M059J (cell line): ENCODE measurements at places on chromosomes 13 and 19. TPM values are rescaled to one million over a fixed set of nuclear protein-coding genes. Genes with fewer than 3 reads are reported as not detected.

DNA sequence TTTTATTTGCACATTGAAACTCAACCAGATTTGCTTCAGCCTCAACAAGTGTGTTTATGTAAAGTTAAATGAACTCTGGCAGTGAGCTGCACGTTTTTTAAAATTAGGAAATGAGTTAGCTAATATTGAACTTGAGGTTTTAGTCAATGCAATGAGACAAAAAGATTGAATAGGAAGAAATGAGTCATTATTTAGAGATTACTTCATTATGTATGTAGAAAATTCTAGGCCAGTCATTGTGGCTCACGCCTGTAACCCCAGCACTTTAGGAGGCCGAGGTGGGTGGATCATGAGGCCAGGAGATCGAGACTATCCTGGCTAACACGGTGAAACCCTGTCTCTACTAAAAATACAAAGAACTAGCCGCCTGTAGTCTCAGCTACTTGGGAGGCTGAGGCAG, 22.8 kb upstream of the CD70 start:
- peak; percentile 72 for DNase-seq

DNA sequence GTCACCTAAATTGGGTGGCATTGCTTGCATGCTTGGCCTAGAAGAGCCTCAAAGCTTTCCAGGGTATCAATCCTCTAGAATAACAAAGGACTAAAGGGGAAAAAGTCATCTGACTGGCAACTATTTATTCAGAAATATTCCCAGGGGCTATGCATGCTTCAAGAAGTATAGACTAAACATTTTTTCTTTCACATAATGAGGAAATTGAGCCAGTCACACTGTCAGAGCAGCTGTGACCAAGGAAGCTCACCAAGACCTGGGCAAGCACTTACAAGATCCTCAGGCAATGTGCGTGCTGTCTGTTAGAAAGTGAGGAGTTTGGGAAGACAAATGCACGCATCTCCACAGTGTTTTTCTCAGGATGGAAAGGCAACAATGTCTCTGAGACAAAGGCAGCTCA, 747.2 kb downstream of the DIAPH3 start:
- peak; percentile 50 for DNase-seq

- no peak for DNase-seq
Measured at GRCh38 chr13:31042481-31043165, 110.2 kb downstream of the TEX26 start.

DNA sequence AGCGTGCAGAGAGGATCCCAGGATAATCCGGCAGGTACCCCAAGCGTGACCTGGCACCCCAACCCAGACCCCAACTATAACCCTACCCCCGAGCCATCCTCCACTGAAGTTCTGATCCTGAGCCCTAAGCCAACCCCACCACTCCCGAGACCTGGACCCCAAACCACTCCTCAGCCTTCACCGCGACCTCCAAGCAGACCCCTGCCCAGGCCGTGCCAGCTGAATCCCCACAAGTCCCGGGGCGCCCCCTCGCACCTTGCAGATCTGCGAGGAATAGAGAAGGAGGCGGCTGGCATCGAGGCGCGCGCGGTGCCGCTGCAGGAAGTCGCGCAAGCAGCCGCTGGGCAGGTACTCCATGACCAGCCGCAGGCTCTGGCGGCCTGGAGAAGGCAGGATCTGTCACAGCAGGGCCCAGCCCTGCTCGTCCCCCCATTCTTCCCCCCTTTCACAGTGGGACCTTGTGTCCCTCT, 10.1 kb upstream of the INSL3 start:
- DNase-seq: no peak

GRK1 gene
- total RNA-seq: not detected in 2 replicates

HSD17B14 gene
- total RNA-seq: 20.9 and 22.7 TPM in 2 replicates

CYP2A6 gene
- not detected in 2 replicates for total RNA-seq

CEACAM21 gene
- not detected in 2 replicates for total RNA-seq
